ENCODE measurements at places on chromosomes 7 and 10.

DNA sequence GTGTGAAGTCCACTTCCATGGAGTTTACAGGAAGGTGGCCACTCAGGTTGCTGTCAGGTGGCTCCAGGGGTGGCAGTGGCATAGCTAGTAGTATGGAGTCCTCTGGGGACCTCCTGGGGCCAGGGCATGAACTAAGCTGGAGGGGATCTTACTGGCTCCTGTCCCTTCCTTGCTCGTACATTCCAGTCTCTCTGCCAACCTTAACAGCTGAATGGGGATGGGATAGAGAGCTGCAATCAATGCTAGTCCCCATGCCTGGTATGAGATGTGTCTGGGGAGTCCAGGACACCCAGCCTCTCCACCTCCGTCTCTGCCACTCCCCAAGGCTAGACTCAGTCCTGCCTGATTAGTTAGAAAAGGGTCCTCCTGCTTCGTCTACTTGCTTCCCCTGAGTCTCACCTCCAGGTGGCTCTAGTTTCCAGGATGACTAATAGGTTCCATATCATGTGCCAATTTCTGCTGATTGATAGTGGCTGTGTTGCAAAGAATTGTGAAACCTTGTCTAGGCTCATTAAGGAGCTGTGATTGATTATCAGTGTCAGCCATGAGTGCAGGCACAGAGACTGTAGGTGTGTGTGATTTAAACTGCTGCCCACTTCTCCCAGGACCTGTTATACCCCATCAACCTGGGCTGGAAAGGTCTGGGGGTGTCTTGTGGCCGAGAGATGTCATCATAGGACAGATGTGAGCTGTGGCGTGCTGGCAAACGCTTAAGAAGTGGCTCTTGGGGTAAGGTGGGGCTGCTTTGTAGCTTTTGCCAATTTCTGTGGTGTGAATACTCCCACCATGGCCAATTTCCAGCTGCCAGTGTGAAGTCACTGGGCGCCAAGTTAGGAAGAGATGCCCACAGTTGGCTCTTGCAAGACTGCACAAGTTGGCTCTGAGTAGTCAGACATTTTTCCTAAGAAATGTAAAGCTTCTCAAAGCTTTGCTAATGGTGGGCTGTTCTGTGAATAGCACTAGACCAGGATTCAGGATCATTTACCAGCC lies 59.8 kb downstream of the COL13A1 start:
- no peak for DNase-seq

- no peak for DNase-seq
Observed at GRCh38 chr7:2528481-2529095, 9.0 kb downstream of the LFNG start.

- DNase-seq, result no peak
Observed at GRCh38 chr10:50469288-50469687, 154.5 kb downstream of the SGMS1 start.

GRCh38 chr7:25759286-25759685 lies 392.7 kb upstream of the NFE2L3 start:
- DNase-seq, result no peak

GRCh38 chr10:785089-785860 lies 95.8 kb upstream of the DIP2C start:
- no peak for DNase-seq

DNA sequence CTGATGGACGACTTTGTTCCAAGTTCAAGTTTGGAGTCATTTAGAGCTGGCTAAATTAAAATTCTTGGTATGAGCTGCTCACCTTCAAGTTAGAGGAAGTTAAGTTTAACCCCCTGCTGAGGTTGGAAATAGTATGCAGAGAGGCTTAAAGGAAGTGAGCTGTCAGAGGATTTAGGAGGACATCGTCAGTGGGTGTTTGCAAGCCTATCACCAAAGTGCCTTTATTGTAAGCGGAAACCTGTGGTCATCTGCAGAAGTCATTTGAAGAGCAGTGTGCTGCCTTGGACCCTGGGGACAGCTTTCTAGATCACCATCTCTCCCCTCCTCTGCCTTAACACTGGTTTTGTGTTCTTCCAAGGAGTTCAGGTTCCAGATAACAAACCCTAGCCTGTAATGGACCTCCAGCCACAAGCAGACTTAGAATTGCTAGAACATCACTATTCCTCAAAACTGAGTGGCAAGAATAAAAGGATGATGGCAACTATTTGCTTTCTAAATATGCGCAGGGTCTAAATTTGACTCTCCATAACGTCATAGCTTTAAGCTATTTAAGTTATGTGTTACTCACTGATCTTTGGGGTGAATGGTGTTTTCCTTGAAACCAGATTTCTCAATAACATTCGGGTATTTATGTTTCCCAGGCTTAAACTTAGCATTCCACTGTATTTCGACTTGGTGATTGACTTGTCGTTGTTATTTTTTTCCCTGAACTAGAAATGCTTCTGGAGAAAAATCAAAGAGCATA lies 93.4 kb downstream of the SLC39A12 start:
- no peak for DNase-seq

- DNase-seq, result peak; percentile 9
Observed at GRCh38 chr7:129923709-129924108, 29.1 kb downstream of the UBE2H start.

- no peak for DNase-seq
Observed at GRCh38 chr10:21526188-21526859, 842 bp upstream of the SKIDA1 start.
